ENCODE measurements at places on chromosomes 12 and 14. TPM values are rescaled to one million over a fixed set of nuclear protein-coding genes. Genes with fewer than 3 reads are reported as not detected.

DNA sequence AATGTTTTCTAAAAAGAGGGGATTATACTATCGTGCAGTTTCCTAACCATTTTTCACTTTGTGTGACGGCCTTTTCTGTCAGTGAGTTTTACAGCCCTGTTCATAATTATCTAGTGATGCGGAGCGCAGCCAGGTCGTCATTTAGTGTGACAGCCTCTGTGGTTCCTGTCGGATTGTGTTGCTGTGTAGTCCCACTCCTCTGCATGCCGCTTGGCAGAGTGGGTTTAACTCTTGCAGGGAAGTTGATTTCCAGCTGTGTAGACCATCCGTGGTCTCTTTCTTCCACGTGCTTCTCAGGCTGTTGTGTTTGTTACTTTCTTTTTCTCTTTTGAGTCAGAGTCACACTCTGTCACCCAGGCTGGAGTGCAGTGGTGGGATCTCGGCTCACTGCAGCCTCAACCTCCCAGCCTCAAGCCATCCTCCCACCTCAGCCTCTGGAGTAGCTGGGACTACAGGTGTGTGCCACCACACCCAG lies 8.6 kb downstream of the RAN start:
- no peak for DNase-seq

- DNase-seq = no peak
Observed at GRCh38 chr12:121558956-121559355, 21.9 kb downstream of the KDM2B start.

The CCER1 gene
- total RNA-seq = not detected

The KRT3 gene
- total RNA-seq = not detected

DNA sequence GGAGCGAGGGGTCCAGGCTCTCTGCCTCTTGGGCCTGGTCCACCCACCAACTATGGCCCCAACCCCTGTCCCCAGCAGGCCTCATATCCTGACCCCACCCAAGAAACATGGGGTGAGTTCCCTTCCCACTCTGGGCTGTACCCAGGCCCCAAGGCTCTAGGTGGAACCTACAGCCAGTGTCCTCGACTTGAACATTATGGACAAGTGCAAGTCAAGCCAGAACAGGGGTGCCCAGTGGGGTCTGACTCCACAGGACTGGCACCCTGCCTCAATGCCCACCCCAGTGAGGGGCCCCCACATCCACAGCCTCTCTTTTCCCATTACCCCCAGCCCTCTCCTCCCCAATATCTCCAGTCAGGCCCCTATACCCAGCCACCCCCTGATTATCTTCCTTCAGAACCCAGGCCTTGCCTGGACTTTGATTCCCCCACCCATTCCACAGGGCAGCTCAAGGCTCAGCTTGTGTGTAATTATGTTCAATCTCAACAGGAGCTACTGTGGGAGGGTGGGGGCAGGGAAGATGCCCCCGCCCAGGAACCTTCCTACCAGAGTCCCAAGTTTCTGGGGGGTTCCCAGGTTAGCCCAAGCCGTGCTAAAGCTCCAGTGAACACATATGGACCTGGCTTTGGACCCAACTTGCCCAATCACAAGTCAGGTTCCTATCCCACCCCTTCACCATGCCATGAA lies 8.6 kb downstream of the ARHGAP9 start:
- no peak for DNase-seq

DNA sequence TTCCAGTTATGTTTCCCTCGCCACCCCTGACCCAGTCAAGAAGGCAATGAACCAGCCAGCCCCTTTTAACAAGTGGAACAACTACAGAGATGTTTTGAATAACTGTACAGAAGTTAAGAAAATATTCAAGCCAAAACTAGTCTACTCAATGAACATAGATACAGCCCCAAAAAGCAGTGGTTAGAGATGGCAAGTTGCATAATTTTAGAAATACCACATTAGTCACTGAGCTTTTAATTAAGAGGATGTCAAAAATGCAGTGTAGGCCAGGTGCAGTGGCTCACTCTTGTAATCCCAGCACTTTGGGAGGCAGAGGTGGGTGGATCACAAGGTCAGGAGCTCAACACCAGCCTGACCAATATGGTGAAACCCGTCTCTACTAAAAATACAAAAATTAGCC lies 27.2 kb downstream of the PROX2 start:
- DNase-seq = no peak

The BMP4 gene
- not detected for total RNA-seq

The KRT79 gene
- not detected for total RNA-seq

GRCh38 chr12:119649202-119649808 lies 18.6 kb upstream of the PRKAB1 start:
- DNase-seq = no peak

The PZP gene
- not detected for total RNA-seq

GRCh38 chr12:87388376-87388775 lies 640.8 kb downstream of the C12orf50 start:
- no peak for DNase-seq

DNA sequence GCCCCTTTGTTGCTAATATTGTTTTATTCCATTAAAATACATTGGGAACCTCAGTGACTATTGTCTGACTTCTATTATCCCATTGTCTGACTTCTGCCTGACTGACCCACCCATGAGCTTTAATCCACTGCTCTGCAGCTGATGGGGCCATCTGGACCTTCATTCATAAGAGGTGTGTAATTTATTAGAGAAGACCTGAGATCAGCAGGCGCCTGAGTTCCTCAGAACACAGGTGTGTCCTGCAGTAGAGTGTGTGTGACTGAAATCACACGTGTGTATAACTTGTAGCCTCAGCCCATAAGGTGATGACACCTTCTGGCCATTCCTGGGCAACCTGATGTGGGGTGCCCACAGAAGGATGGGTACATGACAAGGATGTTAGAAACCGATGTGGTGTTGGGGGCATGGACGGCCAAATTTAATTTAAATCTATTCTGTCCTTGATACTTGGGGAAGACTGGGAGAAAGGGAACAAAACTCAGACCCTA lies 821.0 kb downstream of the TMEM121 start:
- no peak for DNase-seq

DNA sequence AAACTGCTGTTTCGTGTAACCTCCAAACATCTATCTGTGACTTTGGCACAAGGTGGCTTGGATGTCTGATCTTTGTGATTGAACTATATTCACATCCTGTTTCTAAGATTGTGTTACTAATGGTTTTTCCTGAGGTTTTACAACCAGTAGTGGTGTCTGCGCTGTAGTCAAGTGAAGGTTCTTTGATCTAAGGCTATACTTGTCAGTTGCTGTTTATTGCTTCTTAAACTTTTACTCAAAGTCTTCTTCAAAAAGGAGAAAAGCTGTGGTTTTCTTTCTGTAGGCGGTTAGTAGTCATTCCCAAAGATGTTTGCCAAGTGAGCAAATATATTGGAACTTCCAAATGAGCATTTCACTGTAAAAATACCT lies 12.3 kb upstream of the CALM1 start:
- DNase-seq = peak; percentile 73

GRCh38 chr12:40446385-40446784 lies 221.6 kb downstream of the LRRK2 start:
- no peak for DNase-seq

GRCh38 chr14:73591690-73592449 lies at the start of gene ACOT4:
Gene ACOT4, plus strand, starts transcription at chr14:73591873. Its CDS starts 87 bp downstream, at chr14:73591960.
- DNase-seq = peak; percentile 27

GRCh38 chr12:96335270-96335669 lies 65.0 kb downstream of the CDK17 start:
- DNase-seq = no peak

DNA sequence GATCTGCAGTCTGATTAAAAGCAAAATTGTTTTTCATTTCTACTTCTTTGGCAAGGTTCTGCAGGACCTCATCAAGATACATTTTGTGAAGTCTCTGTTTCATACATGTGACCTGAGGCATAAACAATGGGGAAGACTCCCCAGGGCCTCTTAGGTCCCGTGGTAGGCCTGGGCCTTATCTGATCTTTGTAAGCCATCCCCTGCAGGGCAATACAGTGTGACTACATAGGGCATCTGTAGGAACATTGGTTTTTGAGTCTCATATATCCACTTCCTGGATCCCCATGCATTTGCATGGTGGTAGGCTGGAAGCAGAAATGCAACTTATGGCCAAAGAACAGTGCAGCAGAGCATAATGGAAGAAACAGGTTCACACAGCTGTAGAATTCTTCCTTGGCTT lies 6.0 kb downstream of the FAR2 start:
- DNase-seq = no peak

The ZNF26 gene
- 15.5 TPM for total RNA-seq

- DNase-seq = no peak
Observed at GRCh38 chr12:304805-305204, 42.2 kb upstream of the SLC6A13 start.

DNA sequence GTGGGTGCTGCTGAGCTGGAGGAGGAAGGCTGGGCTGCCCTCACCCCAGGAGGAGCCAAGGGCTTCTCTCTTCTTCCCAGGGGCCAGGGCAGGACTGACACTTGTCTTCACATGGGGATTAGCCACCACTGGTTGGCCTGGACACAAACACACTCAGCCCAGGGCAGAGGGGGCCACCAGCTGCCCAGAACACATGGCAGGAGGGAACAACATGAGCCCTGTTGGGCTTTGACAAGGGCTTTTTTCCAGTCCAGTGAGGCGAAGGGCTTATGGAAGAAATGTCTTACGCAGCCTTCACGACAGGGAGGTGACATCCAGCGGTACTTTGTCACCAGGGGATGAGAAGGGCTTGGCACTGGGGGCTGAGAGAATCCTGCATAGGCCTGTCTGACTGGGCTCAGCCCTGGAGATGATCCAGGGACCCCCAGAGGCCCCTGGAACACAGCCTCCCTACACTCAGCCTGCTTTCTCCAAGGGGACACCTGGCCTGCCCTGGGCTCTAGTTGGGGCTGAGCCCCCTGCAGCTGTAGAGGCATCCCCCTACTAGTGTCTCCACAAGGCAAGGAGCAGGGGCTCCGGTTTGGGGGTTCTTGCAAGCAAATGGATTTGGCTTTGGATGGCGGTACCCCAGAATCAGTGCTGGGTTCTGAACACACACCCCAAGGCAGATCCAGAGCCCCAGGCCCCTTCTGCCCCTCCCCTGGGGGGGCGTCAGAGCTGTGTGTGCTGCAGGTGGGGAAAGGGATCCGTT lies 18.9 kb downstream of the ARL6IP4 start:
- DNase-seq = no peak

The CDC42BPB gene
- total RNA-seq = 1.6 TPM

The HECTD1 gene
- 101 TPM for total RNA-seq

- DNase-seq = no peak
Observed at GRCh38 chr12:108822497-108823205, 34.7 kb downstream of the SSH1 start.

The PLXNC1 gene
- total RNA-seq = 5.6 TPM

DNA sequence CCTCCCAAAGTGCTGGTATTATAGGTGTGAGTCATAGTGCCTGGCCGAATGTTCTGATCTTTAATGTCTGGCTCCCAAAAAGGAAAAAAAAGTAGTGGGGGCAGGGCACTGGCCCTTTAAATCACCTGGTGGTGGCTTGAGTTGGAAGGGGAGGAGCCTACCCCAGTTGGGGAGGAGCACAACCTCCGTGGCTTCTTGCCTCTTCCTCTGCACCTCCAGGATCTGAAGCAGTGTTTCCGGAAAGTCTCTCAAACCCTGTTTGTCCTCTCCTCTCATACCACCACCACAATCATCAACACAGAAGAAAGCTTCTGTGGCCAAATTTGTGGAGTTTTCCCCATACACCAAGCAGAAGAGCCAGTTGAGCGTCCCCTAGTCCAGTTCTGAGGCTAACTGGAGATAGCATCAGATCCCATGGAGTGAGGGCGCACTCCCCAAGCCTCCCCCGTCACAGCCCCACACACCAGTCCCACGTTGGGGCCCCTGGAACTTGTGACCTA lies 24.3 kb upstream of the RCOR1 start:
- no peak for DNase-seq

GRCh38 chr14:95760596-95760995 lies 46.7 kb upstream of the TCL1A start:
- no peak for DNase-seq

DNA sequence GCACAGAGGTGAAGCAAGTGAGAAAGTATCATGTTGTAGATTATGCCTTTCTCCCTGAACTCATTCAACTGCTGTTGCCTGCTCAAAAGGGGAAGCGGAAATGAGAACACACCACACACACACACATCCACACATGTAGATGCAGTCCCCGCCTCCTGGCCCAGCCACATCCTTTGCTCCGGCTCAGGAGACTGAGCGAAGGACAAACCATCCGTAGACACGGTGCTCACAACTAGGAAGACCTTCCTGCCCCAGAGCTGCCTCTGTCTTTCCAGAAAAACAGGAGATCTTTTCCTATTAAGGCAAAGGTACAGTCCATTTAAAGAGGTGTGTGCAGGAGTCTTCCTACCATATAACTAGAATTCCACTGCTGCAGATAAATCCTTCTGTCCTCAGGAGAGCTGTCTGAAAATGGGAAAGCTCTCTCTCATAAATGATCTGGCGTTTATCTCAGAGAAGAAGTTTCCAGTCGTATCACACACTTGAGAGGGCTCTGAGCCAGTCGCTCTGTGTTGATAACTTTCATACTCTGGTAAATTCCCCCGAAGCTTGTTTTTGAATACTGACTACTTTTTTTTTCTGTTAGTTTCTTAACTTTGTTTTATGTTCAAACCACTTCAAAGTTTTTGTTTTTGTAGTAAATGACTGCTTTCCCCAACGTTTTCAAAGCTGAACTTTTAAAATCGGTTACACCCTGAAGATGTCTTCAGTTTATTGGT lies at the start of gene TESPA1:
Gene TESPA1 (minus strand): TSS at position 105 of the 719 bp plus-strand sequence. CDS start 10,200 bp downstream, outside the sequence.
- peak; percentile 69 for DNase-seq

The SVOP gene
- total RNA-seq = not detected

The SOX5 gene
- 0.18 TPM for total RNA-seq

GRCh38 chr12:124109760-124110159 lies 136.7 kb downstream of the ZNF664 start:
- no peak for DNase-seq

The RIMBP2 gene
- total RNA-seq = not detected

The RPS6KA5 gene
- 17.7 TPM for total RNA-seq

The TAS2R19 gene
- total RNA-seq = 0.88 TPM

The MYL6B gene
- total RNA-seq = 70.0 TPM

DNA sequence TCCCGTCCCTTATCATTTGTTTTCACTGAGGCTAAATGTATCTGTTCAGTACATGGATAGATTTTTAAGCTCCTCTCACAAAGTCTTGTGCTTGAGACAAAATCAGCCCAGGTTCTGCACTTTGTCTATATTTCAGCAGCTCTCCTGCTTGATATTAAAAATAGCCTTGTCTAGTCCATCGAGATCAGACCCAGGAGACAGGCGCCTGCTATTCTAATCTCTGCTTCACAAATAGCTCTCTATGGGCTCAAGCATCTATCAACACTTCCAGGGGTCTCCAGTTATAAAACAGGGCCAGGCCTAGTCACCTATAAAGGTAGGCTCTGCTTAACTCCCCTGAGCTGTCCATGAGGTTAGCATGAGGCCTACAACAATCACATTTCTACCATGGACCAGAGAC lies 62.5 kb downstream of the ZFP36L1 start:
- DNase-seq = no peak

- no peak for DNase-seq
Observed at GRCh38 chr14:100540141-100540925, 46.9 kb downstream of the BEGAIN start.
